ENCODE measurements at places on chromosomes 13 and 19.

DNA sequence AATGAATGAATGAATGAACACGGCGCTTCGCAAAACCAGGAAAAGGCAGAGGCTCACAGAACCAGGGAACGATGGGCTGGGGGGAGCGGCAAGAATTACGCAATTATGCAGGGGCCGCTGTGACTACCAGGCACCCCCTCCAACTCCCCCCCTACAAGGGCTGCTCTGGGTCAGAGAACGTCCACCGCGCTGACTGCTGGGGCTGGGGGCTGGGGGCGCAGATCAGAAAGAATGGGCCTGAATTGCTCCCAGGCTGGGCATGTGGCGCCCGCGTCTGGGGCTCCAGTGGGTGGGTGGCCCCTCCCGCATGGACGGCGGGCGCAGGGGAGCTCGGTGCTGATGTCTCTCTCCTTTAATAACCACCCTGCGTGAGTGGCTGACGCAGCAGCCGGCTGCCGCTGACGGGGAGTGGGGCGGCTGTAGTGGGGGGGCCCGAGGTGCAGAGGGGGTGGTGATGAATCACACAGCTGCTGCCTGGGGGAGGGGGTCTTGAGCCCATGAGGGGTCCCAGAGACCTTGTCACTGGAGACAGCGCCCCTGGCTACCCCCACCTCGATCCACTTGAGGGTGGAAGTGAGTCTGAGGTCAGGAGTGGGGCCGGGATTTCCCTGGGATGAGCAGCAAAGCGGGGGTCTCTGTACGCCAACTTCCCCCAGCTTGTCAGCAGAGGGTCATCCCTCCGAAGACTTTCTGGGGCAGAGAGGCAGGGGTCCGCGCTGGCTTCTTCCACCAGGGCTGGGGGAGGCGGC, 1.5 kb upstream of the CIRBP start:
- no peak for DNase-seq

DNA sequence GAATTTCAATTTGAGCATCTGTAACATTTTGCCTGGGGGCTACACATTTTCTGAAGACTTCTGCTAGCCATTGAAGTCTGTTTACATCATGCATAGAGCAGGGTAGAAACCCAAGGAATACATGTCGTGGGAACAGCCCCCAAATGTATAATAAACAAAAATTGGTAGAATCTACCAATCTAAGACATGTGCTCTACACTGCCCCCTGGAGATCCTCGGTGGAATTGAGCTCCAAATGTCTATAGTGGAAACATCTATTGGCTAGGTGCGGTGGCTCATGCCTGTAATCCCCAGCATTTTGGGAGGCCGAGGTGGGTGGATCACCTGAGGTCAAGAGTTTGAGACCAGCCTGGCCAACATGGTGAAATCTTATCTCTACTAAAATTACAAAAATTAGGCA, 57.3 kb downstream of the MBD3L2B start:
- no peak for DNase-seq

- peak; percentile 28 for DNase-seq
These were observed 108.8 kb downstream of the KCNRG start for GRCh38 chr13:50123862-50124535.

- DNase-seq, result no peak
These were observed 185.8 kb downstream of the B3GLCT start for GRCh38 chr13:31385540-31385939.

DNA sequence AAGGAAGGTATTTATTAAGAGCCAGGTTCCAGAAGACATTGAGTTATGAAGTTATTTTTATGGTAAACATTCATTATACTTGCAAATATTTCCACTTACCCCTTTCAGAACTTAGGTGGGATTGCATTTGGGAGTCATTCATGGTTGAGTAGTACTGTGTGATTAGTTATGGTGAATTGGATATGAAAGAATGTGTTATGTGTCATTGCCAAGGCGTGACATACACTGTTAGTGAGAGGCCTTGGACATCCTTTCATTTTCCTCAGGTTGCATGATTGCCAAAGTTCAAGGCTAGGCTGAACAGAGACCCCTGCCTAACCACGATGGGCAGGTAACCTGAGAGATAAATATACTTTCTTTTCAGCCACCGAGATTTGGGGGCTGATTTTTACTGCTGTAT, 40.9 kb upstream of the MYO16 start:
- no peak for DNase-seq

DNA sequence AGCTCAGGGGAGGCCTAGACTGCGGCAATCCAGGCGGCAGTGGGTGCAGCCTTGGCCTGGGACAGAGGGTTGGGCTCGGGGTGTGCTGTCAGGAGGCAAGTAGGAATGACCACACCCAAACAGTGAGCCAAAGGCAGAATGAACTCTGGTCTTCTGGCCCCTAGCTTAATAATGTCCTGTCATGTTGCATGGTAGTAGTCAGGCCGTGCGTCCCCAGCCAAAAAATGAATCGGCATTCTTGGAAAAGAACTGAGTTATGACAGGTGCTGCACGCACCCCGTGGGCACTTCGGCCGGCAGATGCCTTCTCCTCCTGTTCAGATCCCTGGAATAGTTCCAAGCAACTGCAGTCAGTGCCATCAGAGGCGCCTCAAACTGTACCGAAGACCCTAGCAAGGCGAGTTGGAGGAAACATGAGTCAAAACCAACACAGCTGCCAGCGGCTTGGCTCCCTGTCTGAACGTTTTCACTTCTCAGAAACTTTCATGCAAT, 55.9 kb downstream of the ATP7B start:
- DNase-seq, result no peak

DNA sequence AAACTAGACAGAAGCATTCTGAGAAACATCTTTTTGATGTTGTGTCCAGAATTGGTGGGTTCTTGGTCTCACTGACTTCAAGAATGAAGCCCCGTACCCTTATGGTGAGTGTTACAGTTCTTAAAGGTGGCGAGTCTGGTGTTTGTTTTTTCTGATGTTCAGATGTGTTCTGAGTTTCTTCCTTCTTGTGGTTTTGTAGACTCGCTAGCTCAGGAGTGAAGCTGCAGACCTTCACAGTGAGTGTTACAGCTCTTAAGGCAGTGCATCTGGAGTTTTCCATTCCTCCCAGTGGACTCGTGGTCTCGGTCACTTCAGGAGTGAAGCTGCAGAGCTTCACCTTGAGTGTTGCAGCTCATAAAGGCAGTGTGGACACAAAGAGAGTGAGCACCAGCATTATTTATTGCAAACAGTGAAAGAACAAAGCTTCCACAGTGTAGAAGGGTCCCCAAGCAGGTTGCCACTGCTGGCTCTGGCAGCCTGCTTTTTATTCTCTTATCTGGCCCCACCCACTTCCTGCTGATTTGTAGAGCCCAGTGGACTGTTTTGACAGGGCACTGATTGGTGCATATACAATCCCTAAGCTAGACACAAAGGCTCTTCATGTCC, 1820.8 kb downstream of the UQCRFS1 start:
- DNase-seq, result no peak

- DNase-seq, result no peak
These were observed 195.6 kb upstream of the DACH1 start for GRCh38 chr13:72062566-72062965.

DNA sequence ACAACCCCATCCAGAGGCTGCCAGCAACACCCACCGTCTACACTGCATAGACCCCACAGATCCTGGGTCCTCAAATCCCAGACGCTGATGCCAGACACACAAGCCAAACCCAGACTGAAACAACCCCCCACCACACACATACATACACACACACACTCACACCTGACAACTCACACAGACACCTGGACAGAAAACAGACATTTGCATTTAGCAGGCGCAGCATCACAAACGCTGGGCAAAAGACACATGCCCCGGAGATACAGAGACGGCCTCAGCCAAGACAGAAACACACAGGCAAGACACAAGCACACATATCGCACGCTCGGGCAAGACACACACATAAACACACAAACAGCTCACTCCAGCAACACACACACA, 1.3 kb downstream of the BBC3 start:
- no peak for DNase-seq

GRCh38 chr13:95195146-95195545, 106.1 kb downstream of the ABCC4 start:
- DNase-seq, result no peak

- DNase-seq, result no peak
These were observed 548.2 kb upstream of the SLITRK1 start for GRCh38 chr13:84430446-84430845.

- DNase-seq, result no peak
These were observed 2.0 kb downstream of the RPL36 start for GRCh38 chr19:5691822-5692722.

- no peak for DNase-seq
These were observed 573.8 kb upstream of the MIR17HG start for GRCh38 chr13:90773681-90774080.

DNA sequence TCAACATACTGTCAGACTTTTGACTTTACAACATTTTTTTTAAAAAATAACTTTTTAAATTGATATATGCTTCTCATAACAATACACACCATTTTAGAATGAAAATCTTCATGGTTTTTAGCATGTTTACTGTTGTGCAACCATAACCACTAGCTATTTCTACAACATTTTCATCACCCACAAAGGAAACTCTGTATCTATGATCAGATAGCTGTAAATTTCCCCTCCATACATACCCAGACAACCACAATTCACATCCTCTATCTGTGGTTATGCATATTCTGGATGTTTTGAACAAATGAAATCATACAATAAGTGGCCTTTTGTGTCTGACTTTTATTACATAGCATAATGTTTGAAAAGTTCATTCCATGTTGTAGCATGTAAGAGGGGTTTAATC, 1666.0 kb downstream of the EFNB2 start:
- DNase-seq, result no peak

- no peak for DNase-seq
These were observed 18.4 kb upstream of the CBY2 start for GRCh38 chr13:45683701-45684100.

DNA sequence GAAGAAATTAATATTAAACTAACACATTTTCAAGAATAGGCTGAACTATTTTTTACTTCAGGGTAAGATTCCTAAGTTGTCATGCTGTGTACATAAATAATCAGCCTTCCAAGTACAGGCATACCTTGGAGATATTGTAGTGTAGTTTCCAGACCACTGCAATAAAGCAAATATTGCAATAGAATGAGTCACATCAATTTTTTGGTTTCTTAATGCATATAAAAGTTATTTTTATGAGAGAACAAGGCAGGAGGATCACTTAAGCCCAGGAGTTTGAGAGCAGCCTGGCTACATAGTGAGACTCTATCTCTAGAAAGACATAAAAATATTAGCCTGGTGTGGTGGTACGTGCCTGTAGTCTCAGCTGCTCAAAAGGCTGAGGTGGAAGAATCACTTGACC, 511.5 kb downstream of the UQCRFS1 start:
- no peak for DNase-seq

GRCh38 chr13:20685092-20685491, 18.4 kb upstream of the IL17D start:
- no peak for DNase-seq

DNA sequence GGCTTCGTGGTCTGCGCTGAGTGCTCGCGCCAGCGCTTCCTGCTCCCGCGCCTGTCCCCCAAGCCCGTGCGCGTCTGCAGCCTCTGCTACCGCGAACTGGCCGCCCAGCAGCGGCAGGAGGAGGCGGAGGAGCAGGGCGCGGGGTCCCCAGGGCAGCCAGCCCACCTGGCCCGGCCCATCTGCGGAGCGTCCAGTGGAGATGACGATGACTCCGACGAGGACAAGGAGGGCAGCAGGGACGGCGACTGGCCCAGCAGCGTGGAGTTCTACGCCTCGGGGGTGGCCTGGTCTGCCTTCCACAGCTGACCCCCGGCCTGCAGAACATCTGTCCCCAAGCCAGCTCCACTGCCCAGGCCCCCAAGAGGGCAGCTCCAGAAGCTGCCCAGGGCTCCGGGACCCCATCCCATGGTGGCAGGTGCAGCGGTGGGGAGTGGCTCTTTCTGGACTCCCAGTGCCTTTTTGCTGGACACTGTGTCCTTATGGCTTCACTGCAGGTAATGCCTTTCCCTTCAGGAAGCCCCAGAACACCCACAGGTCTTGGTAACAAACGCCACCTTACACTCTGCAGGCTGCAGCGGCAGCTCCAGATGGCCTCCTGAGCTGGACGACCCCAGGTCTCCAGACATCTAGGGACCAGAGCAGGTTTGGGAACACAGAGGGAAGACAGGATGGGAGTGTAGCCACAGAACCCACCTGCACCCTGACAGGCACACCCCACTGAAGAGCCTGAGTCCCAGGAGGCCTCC, 9.3 kb downstream of the PLEKHF1 start:
- DNase-seq, result no peak

- no peak for DNase-seq
These were observed 25.1 kb downstream of the CARS2 start for GRCh38 chr13:110680852-110681251.

All from NCI-H2107 (cell line).